ENCODE measurements at places on chromosomes 1 and 21.
A peak's percentile ranks its signal among the peaks of the same experiment; 100 is the strongest.

GRCh38 chr1:117683571-117684285 is 77.9 kb downstream of the TENT5C start:
- no peak for DNase-seq

GRCh38 chr1:55472784-55473183 is 257.6 kb upstream of the USP24 start:
- no peak for DNase-seq

DNA sequence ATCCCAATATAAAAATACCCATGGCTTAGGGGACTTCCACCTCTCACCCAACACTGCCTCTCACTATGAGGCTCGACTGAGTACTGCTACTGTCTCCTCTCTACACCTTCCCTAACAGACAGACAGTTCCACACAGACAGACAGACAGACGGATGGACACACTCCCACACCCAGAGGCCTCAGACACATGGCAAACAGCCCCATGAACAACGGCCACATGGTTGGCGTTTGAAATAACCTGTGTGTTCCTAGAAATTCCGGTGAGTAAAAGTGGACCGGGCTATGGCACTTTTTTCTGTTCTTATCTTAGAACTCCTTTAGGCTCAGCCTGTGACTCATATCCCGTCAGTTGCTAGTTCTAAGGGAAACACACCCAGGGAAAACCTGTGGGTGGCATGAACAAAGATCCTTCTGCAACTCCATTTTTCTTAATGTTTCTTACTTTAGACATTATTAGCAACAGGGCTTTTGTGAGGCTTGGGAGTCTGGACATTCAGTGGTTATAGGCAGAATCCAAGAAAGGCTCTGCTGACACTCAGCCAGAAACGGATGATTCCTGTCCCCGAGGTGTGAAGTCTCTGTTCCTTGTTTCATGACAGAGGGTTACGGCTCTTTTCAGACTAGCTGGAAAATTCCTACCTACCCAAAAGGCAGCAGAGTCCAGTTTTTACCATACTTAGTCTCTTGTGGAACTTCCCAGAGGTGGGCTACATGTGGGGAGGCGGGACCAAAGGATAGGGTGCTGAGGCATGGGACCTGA is 90.5 kb upstream of the TLR5 start:
- DNase-seq, result no peak

- DNase-seq, result no peak
These were observed 47.3 kb downstream of the SELENOF start for GRCh38 chr1:86866665-86867064.

GRCh38 chr1:117436513-117436912 is 69.3 kb downstream of the MAN1A2 start:
- no peak for DNase-seq

DNA sequence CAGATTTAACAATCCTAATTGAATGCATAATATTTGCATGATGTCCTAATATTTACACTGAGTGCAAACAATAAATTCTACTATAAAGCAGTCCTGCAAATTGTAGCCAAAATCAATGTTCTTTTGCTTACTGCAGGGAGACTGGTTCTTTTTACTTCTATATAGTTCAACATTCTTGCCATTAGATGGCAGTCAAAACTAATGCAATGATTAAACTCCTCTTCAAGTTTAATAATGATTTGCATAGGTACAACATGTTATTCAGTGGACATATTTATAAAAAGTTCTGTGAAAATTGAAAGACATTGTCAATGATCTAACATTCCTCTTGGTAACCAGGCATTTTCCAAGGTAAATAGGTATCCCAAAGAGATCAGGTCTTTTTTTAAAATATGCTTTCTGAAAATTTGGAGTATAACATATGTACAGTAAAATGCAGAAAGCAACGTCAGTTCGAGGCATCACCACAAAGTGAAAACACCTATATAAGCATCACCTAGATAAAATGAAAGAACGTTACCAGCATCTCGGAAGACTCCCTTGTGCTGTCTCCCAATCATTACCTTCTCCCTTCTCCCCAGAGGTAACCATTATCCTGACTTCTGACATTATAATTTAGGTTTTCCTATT is 9.8 kb upstream of the FNBP1L start:
- DNase-seq, result peak; percentile 10

- no peak for DNase-seq
These were observed 24.1 kb downstream of the THRAP3 start for GRCh38 chr1:36248250-36248894.

DNA sequence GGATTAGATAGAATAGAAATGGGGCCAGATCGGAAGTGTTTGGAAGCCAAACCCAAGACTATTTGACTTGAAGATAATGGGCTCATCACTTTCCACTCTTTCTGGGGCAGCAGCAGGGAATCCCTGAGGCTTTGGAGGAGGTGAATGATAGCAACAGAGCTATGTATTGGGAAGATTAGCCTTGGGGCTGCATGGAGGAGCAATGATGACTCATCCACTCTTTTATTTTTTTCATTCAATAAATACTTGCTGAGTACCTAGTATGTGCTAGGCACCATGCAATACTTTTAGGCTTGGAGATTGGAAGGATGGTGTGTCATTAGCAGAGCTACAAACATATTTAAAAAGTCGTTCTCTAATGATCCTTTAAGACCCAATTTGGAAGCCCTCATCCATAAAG is 166.9 kb upstream of the FOXD3 start:
- DNase-seq, result no peak

- no peak for DNase-seq
These were observed 76.1 kb downstream of the SCCPDH start for GRCh38 chr1:246800356-246800755.

All from NCI-H1436 treated with DMSO at 0.1 percent for 48 hours (cell line).